ENCODE measurements at places on chromosomes 4 and X.
A peak's percentile ranks its signal among the peaks of the same experiment; 100 is the strongest.

- no peak for DNase-seq
Observed at GRCh38 chr4:155943605-155944291, 9.9 kb downstream of the CTSO start.

DNA sequence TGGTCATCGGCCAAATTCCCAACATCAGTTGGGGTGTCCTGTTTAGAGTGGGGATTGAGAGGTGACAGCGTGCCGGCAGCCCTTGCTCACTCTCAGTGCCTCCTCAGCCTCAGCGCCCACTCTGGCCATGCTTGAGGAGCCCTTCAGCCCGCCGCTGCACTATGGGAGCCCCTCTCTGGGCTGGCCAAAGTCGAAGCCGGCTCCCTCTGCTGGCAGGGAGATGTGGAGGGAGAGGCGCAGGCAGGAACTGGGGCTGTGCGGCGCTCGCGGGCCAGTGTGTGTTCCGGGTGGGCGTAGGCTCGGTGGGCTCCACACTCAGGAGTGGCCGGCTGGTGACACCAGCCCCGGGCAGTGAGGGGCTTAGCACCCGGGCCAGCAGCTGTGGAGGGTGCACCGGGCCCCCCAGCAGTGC, 7.1 kb upstream of the CENPU start:
- no peak for DNase-seq

DNA sequence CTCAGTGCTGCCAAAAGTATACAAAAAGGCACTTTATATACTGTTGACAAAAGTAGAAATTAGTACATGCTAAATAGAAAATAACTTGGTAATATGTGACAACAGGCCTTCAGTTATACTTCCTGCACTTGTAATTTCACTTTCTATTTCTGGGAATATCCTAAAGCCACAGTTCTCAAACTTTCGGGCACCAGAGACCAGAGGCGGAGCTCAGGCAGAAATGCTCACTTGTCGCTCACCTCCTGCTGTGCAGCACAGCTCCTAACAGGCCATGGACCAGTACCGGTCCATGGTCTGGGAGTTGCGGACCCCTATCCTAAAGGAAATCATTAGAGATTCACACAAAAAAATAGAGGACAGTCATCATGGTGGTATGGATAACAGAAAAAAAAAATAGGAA, 25.7 kb downstream of the ACSL4 start:
- no peak for DNase-seq

- no peak for DNase-seq
Observed at GRCh38 chrX:15475021-15475420, 18.1 kb downstream of the PIR start.

DNA sequence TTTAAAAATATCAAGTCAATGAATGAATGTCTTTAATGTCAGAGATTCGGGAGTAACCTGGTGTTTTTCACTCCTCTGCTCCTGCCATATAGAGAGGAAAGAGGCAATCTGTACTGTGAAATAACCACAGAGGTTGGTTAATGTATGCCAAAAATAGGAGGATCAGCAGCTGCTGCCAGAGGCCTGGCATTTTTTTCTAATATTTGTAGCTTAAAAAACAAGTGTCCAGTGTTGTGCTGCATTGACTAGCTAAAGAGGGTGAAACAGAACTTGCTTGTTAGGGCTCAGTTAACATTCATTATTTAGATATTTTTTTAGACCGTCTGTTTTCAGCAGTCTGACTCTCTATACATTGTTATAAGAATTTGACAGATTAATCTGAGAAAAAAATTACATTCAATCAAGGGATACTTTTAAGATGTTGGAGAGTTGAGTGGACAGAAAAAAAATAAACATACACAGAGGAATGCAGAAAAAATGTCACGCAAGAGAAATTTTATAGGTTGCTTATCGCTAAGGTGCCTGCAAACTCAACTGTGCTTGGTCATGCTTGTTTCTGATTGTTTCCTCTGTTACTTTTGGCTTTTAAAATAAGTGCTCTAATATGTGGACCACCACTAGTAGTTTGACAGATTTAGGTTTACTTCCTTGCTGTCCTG, 392.3 kb upstream of the GALNT7 start:
- peak; percentile 21 for DNase-seq
